ENCODE measurements at places on chromosomes 3 and 15.
A peak's percentile ranks its signal among the peaks of the same experiment; 100 is the strongest.

DNA sequence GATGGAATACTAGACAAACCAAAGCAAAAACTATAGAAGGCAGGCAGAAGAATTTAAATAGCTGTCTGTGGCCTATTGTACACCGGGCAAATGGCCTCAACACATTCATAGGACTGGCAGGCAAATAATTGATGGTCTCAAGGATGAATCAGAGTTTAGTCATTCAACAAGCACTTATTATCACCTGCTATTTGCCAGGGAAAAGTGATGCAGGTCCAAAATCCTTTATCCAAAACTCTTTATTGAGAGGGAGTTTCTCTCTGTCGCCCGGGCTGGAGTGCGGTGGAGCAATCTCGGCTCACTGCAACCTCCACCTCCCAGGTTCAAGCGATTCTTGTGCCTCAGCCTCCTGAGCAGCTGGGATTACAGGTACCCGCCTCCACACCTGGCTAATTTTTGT lies 2.3 kb downstream of the EIF2AK4 start:
- DNase-seq = no peak

- no peak for DNase-seq
These were observed 448.6 kb upstream of the CBLB start for GRCh38 chr3:106317141-106318055.

- DNase-seq = no peak
These were observed 307.7 kb downstream of the ARPP21 start for GRCh38 chr3:35946854-35947515.

GRCh38 chr3:62405135-62405534 lies 31.8 kb upstream of the FEZF2 start:
- DNase-seq = no peak

- DNase-seq = no peak
These were observed 33.1 kb downstream of the TBC1D5 start for GRCh38 chr3:17709236-17709810.

GRCh38 chr3:59081071-59081470 lies 31.2 kb upstream of the CFAP20DC start:
- no peak for DNase-seq

DNA sequence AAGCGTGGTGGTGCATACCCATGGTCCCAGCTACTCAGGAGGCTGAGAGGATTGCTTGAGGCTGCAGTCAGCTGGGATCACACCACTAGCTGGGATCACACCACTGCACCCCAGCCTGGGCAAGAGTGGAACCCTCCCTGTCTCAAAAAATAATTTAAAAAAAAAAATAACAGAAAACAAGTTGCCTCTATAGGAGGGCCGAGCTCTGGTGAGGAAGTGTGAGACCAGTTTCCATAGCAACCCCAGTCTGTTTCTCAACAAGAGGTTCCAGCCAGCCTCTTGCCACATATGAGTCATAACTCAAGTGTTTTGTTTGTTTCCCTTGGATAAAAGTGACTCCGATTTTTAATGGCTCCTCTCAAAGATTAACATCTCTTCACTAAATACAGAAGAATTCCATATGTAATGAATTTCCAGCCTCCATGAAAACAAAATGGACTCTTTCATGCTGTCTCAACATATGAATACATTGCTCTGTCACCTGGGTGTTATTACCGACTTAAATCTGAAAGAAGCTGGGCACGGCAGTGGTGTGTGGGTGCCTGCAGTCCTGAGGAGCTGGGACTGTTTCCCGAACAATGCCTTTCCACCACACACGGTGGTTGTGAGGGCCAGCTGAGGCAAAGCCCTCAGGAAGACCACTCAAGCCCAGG lies 19.7 kb downstream of the TMEM43 start:
- DNase-seq = peak; percentile 62

DNA sequence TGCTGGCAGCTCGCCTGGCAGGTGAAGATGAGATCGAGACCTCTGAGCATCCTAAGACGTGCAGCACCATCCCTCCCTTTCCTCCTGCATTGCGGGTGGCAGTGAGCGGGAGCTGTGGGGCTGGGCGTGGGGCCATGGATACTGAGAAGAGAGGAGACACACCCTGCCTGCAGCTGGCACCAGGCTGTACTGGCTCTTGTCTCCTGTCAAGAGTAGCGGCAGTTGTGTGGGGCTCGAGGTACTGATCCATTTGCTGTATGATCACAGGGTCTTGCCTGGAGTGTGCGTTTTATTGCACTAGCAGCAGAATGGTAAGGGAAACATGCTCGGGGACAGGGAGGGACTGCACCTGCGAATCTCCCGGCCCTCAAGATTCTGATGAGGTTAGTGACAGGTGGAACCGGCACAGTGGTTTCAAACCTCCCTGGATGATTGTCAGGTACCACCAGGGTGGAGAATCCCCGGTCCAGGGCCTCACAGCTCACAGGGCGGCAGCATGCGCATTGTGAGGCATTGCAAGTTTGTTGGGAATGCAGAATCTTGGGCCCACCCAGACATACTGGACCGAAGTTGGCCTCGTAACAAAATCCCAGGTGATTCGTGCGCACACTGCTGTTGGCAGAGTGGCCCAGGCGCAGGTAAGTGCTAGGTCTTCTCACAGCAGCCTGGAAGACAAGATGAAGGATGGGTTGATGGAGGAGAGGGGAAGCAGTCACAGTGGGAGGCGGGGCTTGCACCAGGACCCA lies 14.1 kb downstream of the SYNM start:
- DNase-seq = no peak

DNA sequence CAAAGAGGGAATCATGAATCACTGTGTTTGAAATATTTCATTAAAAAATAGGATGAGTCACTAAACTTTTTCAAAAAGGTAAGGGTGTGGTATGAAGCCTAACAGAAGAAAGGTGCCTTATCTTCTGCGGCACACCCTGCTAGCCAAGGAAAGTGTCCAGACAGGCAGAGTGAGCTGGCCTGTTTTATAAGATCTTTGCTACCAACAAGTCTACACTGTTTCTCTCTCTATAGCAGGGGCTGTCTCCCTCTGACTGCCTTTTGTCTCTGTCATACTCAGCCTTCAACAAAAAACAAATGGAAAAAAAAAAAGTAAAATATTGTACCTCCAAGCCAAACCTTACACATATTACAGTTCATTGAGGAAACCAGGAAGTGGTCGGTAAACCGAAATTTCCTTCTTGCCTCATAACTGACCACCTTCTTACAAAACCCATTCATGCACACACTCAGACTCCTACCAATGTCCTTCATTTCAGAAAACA lies 9.1 kb downstream of the ZDHHC3 start:
- DNase-seq = no peak

DNA sequence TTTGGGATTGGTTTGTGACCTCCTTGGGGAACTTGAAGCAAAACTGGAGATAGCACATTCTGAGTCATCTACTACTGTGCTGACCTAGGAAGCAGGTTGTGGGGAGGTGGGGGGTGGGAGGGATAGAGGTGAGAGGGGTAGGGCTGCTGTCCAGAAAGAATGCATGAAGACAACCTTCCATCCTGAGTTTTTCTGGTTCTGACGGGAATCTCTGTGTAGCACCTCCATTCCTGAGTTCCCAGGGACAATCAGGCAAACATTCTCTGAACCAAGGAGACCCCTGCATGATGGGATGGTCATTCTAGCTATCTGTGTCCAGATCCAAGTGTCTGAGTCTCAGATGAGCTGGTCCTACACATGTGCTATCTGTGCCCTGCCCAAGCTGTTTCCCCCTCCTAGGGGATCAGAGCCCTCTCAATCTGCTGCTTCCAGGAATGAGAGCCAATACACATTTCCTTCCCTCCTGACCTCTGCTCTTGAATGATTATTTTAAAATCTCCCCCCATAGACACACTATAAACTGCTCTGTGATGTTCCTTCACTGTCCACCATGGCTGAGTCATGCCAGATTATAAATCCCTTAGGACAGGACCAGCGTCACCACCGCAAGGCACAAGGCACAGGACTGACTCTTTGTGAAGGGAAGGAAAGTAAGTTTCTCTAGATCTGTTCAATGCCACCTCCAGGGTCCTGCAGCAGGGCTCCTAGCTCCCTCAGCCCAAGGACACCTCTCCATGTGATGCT lies 2.2 kb upstream of the CD276 start:
- no peak for DNase-seq

DNA sequence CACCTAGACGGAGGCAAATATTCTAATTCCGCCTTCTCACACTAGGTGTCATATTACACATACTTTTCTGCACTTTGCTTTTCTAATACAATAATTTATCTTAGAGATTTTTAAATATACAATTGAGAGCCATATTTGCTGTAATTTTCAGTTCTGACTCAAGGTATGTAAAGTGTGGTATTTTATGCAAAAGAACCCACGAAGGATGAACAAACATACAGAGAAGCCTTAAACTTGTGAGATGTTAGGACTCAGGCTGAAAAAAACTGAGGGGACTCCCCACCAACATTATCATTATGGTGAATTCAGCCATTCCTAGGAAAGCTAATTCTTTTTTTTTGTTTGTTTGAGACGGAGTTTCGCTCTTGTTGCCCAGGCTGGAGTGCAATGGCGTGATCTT lies 9.6 kb downstream of the ZBTB11 start:
- no peak for DNase-seq

DNA sequence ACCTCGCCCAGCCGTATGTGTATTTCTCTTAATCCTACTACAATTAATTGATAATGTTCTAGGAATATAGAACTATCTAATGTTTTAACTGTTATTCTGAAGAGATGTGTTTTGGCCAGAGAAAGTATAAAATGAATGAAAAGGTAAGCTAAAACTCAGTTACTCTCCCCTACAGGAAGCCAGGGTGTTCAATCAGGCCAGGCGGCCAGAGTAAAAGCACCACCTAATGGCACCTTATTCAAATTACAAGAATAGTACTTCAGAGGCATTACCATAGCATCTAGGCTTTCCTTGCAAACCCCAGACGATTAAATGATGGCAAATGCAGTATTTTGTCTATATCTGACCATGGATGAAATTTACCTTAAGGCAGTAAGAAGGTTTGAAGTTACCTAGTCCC lies 10.4 kb downstream of the SLC12A8 start:
- no peak for DNase-seq

DNA sequence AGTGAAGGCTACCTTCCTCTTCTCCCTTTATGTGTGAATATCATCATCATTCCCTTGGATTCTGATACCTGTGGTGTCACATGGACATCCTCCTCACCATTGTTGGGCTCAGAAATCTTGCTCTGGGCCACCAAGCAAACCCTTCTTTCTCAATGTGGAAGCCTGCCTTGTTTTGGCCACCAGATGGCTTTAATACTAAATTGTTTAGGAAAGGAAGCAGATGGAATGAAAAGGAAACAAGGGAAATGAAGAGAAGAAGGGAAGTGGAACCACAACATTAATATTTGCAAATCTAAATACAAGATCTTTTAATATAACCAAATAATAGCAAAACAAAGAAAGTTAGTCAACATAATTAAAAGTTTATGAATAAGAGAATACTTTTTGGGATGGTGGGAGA lies 14.0 kb downstream of the FAM227B start:
- DNase-seq = no peak

GRCh38 chr3:35042210-35042991 lies 596.9 kb upstream of the ARPP21 start:
- no peak for DNase-seq

- no peak for DNase-seq
These were observed 63.6 kb upstream of the RPL32 start for GRCh38 chr3:12904951-12905315.

- DNase-seq = no peak
These were observed 64.8 kb upstream of the CLSTN2 start for GRCh38 chr3:139870000-139870675.

DNA sequence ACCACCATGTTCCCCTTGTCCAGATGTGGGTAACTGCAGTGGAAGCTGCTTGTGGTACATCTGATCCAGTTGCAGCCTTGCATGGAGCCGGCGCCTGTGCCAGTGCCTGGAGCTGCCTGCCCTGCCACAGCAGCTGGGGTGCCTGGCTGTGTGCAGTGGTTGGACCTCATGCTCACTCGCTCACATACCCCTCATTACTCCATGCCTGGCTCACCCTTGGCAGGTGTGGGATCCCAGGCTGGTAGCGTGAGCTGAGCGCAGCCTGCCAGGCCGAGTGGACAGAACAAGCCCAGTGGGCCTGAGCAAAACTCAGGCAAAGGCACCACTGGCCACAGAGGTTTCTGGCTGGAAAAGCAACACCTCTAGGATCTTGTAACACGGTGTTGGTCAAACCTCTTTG lies 35.7 kb downstream of the ROPN1B start:
- no peak for DNase-seq

Measured in hippocampal formation (tissue), 2 donors.